ENCODE measurements at places on chromosomes 1 and 21.
A peak's percentile ranks its signal among the peaks of the same experiment; 100 is the strongest.

- DNase-seq, result no peak
These were observed 42.7 kb upstream of the B3GALT2 start for GRCh38 chr1:193229136-193229535.

- DNase-seq, result no peak
These were observed 97.4 kb downstream of the EBNA1BP2 start for GRCh38 chr1:43074709-43075108.

DNA sequence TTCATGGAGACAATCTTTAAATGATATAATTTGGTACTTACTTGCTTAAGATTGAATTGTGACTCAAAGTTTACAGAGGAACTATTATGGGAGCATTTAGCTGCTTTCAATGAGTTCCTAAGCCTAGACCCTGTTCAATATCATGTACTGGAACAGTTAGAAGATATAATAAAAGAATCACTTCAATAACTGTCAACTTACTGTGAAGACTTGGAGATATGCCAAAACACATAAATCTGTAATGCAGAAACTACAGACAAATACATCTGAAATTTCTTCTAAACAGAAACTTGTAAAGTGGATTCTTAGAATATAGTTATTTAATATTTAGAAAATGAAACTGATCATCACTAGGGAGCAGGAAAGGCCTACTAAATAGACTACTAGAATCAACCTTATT is 259.3 kb downstream of the HLX start:
- DNase-seq, result no peak

- no peak for DNase-seq
These were observed 36.6 kb downstream of the LUZP1 start for GRCh38 chr1:23132033-23132432.

DNA sequence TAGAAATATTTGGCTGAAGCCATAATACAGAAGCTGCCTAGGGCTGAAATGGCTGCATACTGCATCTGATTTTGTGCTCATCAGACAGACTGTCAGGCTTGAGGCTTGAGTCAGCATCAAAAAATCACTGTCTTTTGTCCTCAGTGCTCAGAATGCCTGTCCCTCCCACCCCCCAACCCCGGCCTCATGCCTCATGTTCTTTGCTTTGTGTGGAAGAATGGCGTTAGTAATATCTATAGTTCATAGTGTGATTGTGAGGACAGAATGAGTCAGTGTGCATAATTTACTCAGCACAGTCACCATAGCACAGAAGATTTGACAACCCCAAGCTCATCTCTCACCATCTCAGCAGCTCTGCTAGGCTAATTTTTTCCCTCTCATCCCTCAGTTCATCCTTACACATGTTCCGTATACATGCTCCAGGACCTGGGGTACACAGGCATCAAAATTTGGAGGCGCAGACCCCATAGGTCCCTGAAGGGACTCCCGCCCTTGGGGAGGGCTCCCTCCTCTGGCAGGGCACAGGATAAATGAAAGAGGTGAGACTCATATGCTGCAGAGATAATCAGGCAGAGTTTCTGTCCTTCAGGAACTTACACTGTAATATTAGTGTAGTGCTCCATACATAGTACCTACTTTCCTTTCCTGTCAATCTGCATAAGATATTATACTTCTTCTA is 159.1 kb upstream of the C8B start:
- DNase-seq, result no peak

DNA sequence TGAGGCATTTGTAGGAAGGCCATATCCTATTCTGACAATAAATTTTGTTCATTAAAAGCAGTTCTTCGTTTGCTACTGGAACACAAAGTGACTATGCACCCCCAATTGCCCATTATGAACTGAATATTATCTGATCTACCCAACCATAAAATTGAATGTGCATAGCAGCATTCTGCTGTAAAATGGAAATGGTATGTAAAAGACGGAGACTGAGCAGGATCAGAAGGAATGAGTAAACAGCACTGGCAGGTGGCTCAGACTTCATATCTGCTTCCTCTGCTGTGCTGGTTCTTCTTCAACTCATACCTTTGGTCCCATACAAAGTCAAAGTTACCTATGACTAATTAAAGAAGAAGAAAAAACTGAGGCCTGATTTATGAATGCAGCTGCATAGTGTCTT is 339.5 kb downstream of the PLA2G4A start:
- DNase-seq, result no peak

GRCh38 chr21:42855937-42856335 is 23.4 kb downstream of the WDR4 start:
- no peak for DNase-seq

DNA sequence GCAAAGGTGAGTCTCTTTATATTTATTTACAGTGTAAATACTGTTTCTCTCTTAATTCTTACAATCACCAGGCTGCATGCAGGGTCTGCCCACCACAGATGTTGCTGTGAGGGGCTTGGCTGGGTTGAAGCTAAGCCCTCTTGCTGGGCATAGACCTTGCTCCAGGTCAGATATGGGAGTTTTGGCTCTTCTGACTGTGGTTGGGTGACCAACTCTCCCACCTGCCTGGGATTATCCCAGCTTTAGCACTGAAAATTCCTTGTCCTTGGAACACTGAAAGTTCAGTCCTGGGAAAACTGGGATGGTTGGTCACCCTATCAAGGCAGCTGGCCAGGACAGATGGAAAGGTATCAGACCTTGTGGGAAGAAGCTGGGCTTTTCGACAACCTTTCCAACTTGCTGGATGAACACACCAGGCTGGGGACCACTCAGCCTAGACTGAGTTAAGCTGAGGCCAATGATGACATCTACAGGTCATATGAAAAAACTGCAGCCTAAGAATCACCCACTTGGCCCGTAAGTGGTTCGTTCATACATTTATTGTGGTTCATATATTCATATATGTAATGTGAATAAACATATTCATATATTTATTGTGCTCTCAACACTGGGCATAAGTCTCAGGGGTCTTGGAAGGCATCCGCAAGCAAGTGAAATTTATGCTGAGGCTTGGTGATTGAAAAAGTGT is 26.6 kb upstream of the HPDL start:
- DNase-seq, result peak; percentile 58

DNA sequence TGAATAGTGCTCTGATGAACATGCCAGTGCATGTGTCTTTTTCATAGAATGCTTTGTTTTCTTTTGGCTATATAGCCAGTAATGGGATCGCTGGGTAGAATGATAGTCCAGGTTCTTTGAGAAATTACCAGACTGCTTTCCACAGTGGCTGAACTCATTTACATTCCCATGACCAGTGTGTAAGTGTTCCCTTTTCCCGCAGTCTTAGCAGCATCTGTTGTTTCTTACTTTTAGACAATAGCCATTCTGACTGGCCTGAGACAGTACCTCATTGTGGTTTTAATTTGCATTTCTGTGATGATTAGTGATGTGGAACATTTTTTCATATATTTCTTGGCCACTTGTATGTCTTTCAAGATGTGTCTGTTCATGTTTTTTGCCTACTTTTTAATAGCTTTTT is 784.5 kb downstream of the USP25 start:
- DNase-seq, result peak; percentile 87

DNA sequence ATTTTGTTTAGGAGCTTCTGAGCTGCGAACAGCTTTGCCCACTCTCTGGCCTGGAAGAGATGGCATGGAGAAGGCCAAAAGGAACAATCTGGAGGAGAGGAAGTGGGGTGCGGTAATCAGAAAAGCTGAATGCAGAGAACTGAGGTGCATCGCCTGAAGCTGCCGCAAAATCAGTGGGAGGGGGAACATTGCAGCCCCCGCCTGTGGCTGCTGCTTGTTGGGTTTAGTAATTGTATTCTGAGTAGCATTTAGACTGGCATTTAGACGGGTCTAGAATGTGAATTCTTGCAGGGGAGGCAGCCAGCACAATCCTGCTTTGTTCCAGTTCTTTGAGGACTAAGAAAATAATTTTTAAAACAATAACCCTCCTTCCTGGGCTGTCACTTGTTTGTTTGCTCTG is 25.4 kb downstream of the NFASC start:
- no peak for DNase-seq

- no peak for DNase-seq
These were observed 24.2 kb downstream of the SLC19A2 start for GRCh38 chr1:169461390-169462000.

DNA sequence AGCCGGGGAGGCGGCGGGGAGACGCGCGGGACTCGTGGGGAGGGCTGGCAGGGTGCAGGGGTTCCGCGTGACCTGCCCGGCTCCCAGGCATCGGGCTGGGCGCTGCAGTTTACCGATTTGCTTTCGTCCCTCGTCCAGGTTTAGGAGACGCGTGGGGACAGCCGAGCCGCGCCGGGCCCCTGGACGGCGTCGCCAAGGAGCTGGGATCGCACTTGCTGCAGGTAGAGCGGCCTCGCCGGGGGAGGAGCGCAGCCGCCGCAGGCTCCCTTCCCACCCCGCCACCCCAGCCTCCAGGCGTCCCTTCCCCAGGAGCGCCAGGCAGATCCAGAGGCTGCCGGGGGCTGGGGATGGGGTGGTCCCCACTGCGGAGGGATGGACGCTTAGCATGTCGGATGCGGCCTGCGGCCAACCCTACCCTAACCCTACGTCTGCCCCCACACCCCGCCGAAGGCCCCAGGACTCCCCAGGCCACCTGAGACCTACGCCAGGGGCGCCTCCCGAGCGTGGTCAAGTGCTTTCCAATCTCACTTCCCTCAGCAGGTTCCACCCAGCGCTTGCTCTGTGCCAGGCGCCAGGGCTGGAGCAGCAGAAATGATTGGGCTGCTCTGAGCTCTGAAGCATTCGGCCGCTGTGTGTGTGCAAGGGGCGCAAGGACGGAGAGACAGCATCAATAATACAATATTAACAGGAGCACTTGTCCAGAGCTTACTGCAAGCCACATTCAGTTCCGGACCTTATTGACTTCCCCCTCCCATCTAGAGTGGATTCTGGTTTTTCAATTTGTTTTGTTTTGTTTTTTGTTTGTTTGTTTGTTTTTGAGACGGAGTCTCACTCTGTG is 10.3 kb downstream of the SIM2 start:
- DNase-seq, result no peak

GRCh38 chr21:37463083-37463801 is 96.7 kb downstream of the DYRK1A start:
- DNase-seq, result no peak

DNA sequence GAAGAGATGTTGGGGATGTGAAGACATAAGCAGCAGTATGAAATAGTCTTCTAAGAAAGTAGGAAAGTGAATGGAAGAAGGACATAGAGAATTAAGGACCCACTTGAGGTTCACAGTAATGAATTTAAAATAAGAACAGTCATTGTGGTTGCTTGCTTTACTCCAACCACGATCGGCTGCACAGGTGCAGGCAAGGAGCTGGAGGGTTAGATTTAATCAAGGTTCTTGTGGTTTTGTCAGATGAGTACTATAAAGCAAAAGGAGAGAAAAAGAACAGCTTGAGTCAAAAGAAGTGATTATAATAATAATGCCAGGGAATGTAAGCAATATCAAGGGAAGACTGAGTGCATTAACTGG is 46.1 kb upstream of the RBM34 start:
- no peak for DNase-seq

- no peak for DNase-seq
These were observed 21.3 kb downstream of the MIIP start for GRCh38 chr1:12040457-12041051.

DNA sequence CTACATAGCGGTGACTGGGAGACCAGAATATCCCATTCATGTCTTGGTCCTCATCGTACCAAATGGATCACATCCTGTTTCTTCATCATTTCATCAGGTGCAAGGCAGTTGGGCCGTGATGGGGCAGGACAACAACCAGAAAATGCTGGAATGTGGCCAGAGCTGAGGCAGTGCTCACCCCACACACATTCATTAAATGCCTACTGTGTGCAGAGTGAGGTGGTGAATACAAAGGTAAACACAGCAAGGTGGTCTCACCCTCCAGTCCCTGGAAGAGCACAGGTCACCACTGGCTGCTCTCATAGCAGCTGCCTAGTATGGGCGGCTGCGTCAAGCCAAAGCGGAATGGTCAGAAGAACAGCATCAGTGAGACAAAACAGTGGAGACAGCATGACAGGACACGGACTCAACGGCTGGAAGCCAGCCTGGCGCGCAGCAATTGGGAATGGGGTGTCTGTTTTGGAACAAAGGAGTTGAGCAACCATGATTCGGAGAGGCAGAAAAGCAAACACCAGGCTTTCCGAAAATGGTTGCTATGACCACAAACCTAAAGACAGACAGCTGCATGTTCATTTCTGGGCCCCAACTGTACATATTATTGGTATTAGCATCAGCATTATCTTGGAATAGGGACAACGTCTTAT is 5.6 kb upstream of the ADAMTSL4 start:
- DNase-seq, result no peak

- DNase-seq, result no peak
These were observed 122.3 kb downstream of the DMRTB1 start for GRCh38 chr1:53581476-53581875.

- DNase-seq, result no peak
These were observed 2.0 kb downstream of the ARHGEF16 start for GRCh38 chr1:3456449-3456963.

DNA sequence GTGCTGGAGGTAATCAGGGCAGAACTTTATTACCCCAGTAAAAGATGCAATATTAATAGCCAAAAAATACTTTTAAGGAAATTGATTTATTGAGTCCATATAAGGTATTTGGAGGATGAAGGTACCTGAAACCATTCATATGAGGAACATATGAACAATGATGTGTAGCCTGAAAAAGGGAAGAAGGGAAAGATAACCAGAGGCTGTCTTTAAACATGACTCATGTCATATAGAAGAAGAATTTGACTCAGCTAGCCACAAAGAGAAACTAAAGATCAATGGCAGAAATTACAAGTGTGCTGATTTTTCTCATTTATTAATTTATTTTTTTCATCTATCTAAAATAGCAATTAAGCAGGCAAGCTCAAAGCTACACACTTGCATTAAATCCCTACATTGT is 136.2 kb upstream of the DUSP10 start:
- no peak for DNase-seq

DNA sequence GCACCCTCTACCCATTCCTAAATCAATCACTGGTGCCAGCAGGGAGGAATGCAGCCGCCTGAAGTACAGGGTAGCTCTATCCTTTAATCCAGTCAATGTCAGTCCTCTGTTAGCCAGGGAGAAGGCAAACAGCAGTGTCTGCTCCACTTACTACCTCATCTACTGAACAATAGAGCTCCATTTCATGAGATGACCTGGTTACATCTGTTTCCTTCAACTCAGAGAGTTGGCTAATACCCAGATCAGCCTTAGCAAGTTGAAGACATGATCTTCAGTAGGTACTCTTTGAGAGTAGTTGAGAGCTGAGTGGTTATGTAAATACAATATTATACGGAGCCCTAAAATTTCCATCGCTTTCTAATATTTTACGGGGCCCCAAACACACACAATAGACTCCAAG is 46.1 kb upstream of the CD34 start:
- no peak for DNase-seq

DNA sequence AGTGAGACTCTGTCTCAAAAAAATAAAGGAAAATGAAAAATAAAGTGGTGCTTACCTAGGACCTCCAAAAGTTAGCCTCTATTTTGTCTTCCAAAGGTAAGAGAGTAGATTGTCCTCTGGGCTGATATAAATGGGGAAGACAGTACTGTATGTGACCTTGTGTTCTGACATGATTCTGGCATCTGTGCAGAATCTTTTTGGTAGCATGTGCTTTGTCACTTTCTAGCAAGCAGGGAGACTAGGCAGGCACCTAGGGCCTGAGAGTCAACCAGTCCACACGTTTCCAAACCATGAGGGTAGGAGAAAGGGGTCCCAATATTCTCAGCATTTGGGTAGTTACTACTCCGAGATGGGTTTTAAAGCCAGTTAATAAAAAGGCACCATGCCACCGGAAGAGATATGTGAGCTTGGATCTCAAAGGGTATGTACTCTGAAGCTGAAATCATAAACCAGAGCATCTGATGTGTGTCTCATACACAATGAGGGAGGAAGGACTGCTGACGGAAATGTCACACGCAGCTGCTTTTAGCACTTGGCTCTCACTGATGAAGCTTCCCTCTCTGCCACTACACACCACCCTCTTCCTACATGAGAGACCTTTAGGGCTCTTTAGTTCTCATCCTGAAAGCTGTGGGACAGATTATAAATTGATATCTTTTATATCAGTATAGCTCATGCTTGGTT is 27.0 kb upstream of the SLC16A1 start:
- no peak for DNase-seq
